ENCODE measurements at places on chromosomes 3 and 15.

DNA sequence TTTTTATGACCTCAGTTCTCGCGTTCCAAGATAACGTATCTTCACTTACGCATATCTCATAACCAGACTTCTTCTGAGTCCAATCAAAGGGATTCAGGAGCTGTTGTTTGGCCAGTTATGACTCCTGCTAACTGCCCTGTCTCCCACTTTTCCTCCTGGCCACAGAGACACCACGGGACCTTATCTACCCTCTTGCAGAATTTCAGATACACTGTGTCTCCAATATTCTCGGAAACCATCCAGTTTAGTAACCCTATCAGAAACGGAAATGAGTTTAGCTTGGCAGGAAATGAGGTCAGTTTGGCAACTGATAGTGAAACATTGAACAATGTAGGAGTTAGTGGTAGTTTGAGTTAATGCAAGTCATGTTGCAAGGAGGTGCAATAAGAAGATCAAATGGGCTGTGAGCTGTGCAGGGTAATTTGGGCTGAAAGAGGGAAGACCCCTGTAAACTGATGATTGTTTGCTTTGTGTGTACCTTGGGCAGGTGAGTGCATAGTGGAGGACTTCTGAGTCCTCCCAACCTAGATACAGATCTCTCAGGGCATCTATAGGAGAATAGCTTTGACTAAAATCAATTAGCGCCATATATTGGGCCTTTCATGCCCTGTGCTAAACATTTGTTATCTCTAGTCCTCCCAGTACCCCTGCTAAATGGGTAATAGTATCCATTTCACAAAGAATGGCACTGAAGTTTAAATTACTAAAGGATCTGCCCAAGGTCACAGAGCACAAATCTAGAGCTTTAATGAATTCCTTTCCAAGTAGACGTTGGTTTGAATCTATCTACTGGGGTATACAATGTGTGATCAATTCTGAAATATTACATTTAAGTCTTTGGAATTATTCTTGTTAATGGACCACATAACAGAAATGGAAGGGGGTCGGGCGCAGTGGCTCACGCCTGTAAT, 41.3 kb upstream of the PIK3CB start:
- no peak for DNase-seq

GRCh38 chr3:152737021-152737908, 97.7 kb upstream of the P2RY1 start:
- no peak for DNase-seq

DNA sequence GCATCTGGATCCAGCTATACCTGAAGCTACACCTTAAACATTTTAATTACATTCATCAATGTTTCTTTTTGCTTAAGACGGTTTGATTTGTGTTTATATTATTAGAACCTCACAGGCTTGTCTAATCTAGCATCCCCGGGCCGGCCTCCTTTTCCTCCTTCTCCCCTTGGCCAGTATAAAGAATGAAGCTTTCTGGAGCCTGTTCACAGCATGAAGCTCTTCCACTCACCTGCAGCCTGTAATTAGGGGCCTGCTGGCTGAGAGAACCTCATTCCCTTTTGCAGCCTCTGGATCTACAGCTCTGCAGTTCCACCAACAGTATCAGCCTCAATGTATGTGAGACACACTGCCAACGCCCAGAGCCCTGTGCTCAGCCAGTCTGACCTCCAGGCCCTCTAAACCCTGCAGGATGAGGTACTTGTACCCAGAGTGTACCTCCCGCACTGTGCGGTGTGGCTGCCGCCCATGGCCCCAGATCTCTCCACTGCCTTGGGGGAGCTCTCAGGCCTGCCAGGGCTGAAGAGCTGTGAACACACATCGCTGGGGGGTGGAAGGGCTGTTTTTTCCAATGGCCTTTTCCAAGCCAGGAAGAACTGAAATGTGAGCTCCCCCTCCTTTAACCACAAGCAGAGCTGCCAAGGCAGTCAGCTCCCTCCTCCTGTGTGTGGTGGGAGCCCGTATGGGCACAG, 114.7 kb upstream of the ALDH1A3 start:
- DNase-seq: no peak

DNA sequence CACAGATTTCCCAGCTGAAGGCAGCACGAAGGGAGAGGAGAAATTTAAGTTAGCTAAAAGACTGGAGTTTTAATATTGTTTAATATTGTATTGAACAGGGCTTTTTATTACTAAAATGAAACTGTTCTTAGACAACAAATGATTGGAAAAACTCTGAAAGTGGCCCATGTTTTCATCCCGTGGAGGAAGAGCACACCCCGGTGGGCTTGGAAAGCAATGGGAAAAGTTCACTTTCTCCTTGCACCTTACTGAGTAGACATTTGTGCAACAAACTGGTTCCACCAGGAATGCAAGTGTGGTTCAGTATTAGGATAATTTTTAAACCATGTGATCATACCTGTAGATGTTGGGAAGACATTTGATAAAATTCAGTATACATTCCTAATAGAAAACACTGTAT, 8.2 kb upstream of the ESYT3 start:
- DNase-seq: no peak

DNA sequence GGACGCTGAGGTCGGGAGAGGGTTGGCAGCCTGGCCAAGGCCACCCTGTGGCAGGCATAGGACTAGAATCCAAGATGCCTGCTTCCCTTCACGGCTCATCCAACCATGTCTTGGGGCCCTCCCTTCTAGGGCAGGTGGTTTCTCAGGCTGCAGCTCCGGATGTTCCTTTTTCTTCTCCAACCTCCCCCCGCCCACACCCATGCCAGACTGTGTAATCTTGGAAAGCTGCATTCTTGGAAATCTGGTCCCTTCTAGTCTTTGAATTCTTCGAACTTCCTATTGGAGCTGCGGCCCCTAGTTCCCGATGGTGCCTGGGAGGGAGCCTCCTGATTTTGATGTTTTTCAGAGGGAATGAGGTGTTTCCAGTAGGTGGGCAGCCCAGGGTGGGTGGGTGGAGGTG, 109.8 kb downstream of the FBLN2 start:
- DNase-seq: no peak

GRCh38 chr15:34038871-34039789, at the start of gene AVEN:
Gene AVEN (minus strand): TSS chr15:34039204. CDS start chr15:34039046, 158 bp downstream.
- peak; percentile 74 for DNase-seq

DNA sequence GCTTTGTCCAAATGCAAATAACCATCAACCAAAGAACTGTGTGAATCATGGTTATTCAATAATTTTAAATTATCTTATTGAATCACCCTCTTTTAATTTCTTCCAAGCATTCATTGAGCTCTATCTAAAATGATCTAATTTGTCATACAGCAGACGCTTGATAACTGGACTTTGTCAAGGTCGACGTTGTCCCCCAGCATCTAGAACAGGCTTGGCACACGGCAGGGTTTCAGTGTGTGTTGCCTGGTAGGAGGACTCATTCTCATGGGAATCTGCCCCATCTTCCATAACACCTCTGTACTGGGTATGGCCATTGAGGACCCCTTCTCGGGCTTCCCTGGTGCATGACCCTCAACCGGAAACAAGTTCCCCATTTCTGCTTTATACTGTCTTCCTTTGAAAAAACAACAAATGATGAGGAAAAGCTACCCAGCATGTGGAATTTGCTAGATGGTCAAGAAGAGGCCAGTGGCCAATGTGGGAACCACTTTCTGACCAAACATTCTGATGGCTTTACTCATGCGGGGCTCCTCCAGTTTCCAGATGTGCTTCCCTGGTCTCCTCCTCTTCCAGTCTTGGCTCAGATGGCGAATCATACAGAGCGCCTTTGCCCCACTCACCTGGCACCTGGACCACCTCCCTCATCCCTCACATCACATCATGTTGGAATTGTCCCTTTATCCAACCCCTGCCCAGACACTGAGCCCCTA, 41.7 kb upstream of the SEC22A start:
- no peak for DNase-seq

GRCh38 chr3:166425900-166426611, 588.8 kb upstream of the BCHE start:
- no peak for DNase-seq

- DNase-seq: peak; percentile 19
Measured at GRCh38 chr15:38254051-38254883, 1.6 kb downstream of the SPRED1 start.

DNA sequence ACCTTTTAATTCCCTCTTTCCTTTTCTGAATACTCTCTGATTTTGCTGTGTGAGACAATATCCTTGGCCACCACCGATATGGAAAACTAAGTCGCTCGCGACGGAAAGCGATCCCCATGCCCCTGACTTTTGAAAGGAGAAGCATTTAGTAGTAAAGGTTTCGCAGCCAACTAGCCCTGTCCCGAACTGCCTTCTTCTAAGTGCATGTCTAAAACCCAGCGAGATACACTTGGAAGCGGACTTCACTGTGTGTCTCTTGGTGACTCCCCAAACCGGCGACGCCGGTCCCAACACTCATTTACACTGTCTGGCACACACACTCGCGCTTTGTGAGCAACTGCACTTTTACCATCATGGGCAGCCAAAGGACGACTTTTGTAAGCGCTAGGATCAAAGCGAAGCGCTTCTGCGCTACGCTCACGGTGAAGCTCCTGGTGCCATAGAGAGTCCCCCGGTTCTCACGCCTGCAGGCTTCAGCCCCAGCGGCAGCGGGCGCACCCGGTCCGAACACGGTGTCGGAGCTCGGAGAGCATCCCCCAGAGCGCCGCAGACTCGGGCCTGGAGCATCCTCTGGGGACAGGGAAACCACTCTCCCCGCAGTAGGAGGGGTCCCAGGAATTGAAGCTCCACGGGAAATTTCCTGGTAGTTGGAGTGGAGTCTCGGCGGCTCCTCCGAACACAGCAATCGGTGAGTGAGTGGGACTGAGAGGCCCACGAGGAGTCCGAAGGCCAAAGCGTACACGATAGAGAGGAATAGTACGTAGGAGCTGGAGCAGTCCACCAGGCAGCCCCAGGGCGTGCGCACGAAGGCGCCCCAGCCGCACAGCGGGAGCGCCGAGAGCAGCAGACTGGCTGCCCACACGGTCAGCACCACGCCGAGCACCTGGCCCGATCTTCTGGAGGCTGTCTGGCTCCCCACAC, 1.4 kb downstream of the GPR149 start:
- no peak for DNase-seq

- DNase-seq: no peak
Measured at GRCh38 chr3:43239755-43240154, 46.6 kb upstream of the SNRK start.

DNA sequence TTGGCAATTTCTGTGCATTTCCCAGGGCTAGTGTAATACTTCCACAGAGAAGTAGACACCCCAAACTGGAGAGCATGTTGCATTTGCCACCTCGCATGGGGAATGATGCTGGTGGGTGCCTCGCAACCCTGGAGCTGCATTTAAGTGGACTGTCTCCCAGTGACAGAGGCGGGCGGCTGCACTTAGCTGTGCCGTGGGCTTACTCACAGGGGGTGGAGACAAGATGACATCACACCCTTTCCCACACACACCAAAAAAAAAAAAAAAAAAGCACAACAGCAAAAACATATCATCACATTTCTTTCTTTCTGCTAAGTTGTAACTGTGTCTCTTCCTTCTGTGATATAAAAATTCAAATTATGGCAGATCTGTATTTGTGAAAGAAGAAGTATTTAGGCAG, at the start of gene ABI3BP:
Gene ABI3BP (minus strand): TSS at position 113 of the 400 bp plus-strand sequence. CDS start 37 bp downstream, at position 76.
- DNase-seq: peak; percentile 21

DNA sequence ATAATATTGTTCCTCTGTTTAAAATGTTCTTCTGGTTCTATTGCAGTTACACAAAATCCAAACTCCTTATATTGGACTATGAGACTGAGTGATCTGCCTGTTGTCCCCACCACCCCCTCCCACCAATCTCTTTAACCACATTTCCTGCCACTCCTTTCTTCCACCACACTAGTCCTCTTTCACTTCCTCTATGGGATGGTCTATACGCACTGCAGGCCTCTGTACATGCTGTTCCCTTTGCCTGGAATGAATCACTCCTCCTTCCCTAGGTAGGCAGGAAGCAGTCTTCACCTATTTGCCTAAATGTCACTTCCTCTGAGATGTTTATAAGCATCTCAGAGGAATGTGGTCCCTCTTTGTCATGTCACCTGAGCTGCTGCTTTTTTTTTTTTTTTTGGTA, 4.0 kb downstream of the MAP2K1 start:
- DNase-seq: peak; percentile 33

GRCh38 chr15:57237301-57237642, 139.0 kb upstream of the CGNL1 start:
- no peak for DNase-seq

- DNase-seq: no peak
Measured at GRCh38 chr3:183500319-183500718, 55.2 kb downstream of the KLHL6 start.

GRCh38 chr15:25850154-25851111, 12.7 kb downstream of the ATP10A start:
- DNase-seq: peak; percentile 79

GRCh38 chr3:185702262-185703225, 116.4 kb downstream of the SENP2 start:
- DNase-seq: no peak

DNA sequence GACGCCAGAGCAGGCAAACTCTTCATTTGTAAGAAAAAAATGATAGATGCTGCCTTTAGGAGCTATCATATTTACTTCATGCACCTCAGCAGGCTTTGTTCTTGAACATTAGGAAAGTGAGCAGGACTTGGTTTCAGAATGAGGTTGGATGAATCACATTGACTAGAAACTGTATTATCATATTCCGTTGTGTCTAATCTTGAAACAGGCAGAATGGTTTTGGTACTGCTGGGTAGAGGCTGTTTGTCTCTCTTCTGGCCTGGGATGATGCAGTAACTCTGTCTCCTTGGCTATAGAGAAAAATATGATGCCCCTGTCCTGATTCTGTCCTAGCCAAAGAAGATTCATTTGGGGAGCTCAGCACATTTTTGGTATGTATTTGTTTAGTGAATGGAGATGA, 344.2 kb upstream of the GRM7 start:
- DNase-seq: no peak

DNA sequence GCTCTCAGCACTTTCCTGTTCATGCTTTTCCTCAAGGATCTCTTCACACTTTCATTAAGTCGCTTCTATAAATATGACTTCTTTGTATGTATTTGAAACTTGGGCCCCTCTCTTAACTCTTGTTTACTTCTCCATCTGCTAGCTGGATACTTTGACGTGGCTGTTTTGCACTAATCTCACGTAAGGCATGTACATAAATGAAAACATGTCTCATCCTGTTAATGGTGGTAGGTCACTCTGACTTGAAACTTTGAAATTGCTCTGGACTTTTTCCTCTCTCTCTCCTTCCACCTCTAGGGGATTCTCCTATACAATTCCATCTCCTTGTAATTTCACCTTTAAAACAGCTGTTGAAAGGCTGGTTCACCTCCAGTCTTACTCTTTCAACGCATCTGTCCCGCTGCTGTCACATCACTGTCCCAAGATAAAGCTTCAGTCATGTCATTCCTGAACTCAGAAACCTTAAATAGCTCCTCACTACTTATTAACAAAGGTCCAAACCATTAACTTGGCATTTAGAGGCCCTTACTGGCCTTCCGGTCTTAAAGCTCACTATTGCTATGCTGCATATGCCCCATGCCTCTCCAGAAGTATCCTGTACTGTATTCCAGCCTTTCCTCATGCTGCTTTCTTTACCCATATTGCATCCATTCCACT, 1.2 kb downstream of the BLOC1S6 start:
- no peak for DNase-seq

Data from stimulated activated CD4-positive, alpha-beta T cell treated with anti-CD3 and anti-CD28 coated beads, Interleukin-15, amount 100 ng/mL, for 24 hours (primary cell).